NCI-H460 (cell line): ENCODE measurements at places on chromosomes 6 and 20. TPM values are rescaled to one million over a fixed set of nuclear protein-coding genes. Genes with fewer than 3 reads are reported as not detected.

Gene DDO
- total RNA-seq: 0.89 and 1.0 TPM in 2 replicates

Gene SEMG1
- not detected in 2 replicates for total RNA-seq

Gene MCCD1
- total RNA-seq: not detected in 2 replicates

Gene MUC22
- total RNA-seq: not detected in 2 replicates

Gene FANCE
- 4.7 and 5.1 TPM in 2 replicates for total RNA-seq

Gene RSPH4A
- total RNA-seq: not detected in 2 replicates

Gene SLC17A9
- total RNA-seq: 16.6 and 20.1 TPM in 2 replicates

Gene LAMP5
- total RNA-seq: not detected in 2 replicates

Gene GHRH
- not detected in 2 replicates for total RNA-seq

Gene LKAAEAR1
- not detected in 2 replicates for total RNA-seq
